ENCODE measurements at places on chromosomes 7 and 10.

- DNase-seq = no peak
Measured at GRCh38 chr10:92213049-92213448, 77.8 kb downstream of the CPEB3 start.

GRCh38 chr7:142534726-142535122 lies 214.5 kb upstream of the PRSS1 start:
- DNase-seq = no peak

GRCh38 chr10:89134963-89135362 lies 72.2 kb downstream of the CH25H start:
- no peak for DNase-seq

GRCh38 chr10:50456719-50457118 lies 167.0 kb downstream of the SGMS1 start:
- no peak for DNase-seq

DNA sequence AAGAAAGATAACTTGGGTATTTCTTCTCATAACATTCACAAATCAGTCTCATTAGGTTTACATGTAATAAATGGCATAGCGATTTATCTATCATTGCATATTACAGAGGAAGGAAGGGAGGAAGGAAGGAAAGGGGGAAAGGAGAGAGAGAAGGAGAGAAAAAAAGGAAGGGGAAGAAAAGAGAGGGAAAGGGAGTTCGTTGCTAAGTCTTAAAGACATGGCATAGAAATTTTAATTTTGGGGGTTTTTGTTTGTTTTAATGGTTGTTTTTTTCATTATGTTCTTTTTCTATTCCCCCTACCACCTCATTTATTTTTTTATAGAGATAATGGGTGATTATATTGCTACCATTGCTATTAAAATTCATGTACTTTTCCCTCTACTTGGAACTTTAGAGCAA lies 604.3 kb downstream of the IPMK start:
- no peak for DNase-seq
